ENCODE measurements at places on chromosomes 3 and 15.

DNA sequence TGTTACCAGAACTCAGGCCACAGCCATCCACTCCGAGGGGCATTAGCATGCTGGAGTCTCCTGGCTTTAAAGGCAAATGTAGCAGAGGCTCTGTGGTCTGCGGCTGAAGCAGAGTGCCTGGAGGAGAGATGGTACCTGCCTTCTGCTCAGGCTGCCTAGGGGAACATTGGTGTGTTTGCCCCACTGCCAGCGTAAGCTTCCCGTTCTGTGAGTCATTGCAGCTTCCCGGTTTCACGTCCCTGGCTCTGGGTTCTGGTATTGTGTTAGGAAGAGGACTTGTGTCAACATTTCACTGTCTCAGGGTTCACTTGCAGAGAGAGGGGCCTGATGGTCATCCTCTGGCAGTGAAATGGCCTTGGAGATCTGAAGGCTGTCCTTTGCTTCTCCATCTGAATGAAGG is 1.8 kb downstream of the GASK1A start:
- DNase-seq = peak; percentile 29

GRCh38 chr3:46280105-46280797 is 38.0 kb downstream of the CCR3 start:
- no peak for DNase-seq

GRCh38 chr3:170768334-170768801 is 101.6 kb downstream of the RPL22L1 start:
- DNase-seq = no peak

- no peak for DNase-seq
Observed at GRCh38 chr3:42804831-42805132, 492 bp upstream of the HIGD1A start.

DNA sequence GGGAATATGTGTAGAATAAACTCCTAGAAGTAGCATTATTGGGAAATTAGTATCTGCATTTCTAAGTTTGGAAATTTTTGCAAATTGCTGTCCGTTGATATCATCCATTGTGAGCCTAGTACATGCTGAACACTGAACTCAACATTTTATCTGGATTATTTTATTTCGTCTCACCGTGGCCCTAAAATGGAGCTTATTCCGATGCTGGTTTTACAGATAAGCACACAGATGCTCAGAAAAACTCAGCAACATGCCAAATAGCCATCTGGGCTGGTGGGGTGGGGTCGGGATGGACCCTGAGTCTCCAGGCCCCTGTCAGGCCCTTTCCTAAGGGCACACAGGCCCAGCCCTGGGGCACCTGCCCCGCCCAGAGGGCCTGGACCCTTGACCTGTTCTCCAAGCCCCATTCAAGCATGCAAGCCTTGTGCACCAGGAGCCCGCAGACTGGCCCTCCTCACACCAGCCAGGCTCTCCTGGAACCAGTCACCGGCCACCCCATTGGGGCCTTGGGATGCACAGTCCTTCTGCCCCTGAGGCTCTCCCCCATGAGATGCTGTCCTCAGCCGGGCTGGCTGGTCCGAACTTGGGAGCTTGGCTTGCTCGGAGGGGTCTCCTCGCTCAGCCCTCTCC is 20.7 kb upstream of the KLF13 start:
- DNase-seq = no peak

- DNase-seq = no peak
Observed at GRCh38 chr3:56200251-56200650, 268.0 kb downstream of the ERC2 start.

GRCh38 chr3:49166752-49167556 is 823 bp upstream of the CCDC71 start:
- DNase-seq = no peak

GRCh38 chr15:88623061-88623460 is 1.9 kb downstream of the AEN start:
- no peak for DNase-seq

DNA sequence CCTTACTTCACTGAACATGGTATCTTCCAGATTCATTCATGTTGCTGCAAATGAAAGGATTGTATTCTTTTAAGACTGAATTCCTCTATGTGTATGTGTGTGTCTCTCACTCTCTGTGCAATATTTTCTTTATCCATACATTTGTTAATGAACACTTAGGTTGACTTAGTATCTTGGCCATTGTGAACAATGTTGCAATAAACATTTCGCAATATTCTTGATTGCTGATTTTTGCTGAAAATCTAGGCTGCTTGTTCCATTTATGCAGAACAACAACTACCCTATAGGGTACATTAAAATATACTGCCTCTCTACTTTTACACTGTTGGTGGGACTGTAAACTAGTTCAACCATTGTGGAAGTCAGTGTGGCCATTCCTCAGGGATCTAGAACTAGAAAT is 732.4 kb downstream of the CADM2 start:
- no peak for DNase-seq

GRCh38 chr3:117400303-117400702 is 690.7 kb downstream of the TUSC7 start:
- DNase-seq = no peak

DNA sequence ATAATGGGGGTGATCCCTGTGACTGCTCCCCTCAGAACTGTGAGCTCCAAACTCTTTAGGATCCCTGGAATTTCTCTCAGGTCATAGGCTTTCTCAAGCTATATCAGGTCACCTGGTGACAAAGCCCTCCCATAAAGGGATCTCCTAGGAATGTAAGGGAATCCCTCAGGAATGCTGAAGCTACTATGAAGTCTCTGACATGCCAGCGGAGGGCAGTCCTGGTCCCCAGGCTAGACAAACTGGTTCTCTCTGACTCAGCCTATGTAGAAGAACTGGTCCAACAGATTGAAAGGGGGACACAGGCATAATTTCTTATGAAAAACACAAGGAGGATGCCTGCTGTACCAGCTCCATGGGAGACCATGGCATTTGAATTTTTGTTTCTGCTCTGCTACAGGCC is 6.7 kb downstream of the LPCAT4 start:
- DNase-seq = no peak

- no peak for DNase-seq
Observed at GRCh38 chr15:86690566-86690965, 610.9 kb downstream of the AGBL1 start.

DNA sequence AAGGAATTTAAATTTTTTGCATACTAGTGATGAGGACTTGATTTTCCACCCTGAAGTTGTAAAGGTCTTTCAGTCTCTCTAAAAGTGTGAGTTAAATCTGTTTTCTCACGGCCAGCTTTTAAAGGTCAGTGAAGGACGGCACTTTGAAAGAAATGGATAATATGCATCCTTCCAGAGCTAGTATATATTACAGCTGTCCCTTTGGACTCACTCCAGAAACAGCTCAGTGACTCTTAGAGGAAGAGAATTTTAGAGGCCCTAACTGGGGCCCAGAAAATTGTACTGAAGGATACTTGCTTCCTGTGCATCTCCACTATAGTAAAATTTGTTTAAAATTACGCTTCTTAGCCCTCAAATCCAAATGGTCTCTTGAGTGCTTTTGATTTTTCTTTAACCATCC is 41.6 kb downstream of the PIK3CA start:
- DNase-seq = no peak

DNA sequence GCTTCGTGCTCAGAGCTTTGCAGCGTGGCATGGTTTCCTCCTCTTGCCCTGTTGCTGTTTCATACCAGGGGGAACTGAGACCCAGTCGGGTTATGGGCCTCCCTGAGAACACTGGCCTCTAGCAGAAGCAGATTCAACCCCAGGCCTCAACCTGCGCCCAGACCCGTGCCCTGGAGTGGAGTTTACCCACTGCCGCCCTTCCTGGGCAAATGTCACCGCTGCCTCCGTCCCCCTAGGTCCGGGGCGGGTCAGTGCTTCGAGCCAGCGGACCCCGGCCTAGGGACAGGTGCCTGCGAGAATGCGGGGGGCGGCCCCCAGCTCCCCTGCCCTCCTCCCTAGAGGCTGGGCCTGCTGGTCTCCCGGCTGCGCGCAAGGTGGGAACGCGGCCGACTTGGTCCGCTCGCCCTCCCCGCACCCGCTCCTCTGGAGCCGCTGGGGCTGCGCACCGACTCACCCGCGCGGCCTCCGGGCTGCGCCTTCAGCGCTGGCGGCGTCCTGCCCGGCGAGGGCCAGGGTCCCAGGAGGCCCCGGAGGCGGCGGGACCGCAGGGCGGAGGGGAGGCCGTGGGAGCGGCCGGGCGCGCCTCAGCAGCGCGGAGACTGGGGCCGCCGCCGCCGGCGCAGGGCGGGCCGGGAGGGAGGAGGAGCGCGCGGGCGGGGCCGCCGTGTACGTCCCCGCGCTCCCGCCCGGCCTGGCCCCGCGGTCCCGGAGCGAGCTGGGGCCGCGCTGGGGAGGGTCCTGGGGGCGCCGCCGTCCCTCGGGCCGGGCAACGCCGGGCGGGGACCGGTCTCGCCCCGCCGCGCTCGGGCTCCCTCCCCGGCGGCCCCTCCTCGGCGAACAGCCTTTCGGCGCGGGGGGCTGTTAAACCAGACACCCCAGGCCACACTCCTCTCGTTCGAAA is at the start of gene PIGZ:
Gene PIGZ, minus strand, starts transcription at position 601 of the 901 bp plus-strand sequence. CDS start 16,802 bp downstream, outside the sequence.
- no peak for DNase-seq

GRCh38 chr15:25900901-25901300 is 37.8 kb upstream of the ATP10A start:
- no peak for DNase-seq

GRCh38 chr3:51691949-51692348 is 14.9 kb upstream of the GRM2 start:
- no peak for DNase-seq

- no peak for DNase-seq
Observed at GRCh38 chr3:21750080-21750696, 822 bp downstream of the ZNF385D start.

- no peak for DNase-seq
Observed at GRCh38 chr3:119245778-119246177, 5.1 kb upstream of the B4GALT4 start.

DNA sequence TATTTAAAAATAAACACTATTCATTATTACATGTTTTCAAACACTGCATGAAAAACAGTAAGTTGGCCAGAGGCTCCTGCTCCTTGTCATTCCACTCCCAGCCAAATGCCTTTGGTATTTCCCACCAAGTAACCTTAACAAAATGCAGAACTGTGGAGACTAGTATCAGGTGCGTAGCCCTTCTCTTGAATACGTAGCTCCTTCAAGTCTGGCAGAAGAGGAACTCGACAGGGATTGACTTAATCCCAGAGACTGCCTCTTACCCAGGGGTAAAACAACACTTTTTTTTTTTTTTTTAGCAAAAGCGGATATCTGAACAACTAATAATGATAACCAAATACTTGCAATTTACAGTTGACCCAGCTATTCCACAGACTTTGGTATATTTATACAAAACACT is 738 bp downstream of the COMMD2 start:
- no peak for DNase-seq

DNA sequence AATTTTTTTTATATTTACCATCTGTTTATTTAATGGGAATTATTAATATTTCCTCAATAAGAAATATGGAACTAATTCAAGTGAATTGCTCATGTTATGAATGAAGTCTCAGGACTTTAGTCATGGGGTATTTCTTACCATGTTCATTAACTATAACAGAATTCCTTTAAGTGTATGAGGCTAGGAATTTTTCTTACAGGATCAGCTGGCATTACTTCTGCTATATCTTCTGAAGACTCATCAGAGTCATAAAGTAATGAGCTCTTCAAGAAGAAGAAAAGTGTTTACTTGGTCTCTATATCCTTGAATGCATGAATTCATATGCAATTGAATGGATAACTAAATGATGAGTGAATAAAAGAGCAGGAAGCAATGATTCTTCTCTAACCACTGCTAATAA is 486.8 kb upstream of the THBS1 start:
- no peak for DNase-seq

DNA sequence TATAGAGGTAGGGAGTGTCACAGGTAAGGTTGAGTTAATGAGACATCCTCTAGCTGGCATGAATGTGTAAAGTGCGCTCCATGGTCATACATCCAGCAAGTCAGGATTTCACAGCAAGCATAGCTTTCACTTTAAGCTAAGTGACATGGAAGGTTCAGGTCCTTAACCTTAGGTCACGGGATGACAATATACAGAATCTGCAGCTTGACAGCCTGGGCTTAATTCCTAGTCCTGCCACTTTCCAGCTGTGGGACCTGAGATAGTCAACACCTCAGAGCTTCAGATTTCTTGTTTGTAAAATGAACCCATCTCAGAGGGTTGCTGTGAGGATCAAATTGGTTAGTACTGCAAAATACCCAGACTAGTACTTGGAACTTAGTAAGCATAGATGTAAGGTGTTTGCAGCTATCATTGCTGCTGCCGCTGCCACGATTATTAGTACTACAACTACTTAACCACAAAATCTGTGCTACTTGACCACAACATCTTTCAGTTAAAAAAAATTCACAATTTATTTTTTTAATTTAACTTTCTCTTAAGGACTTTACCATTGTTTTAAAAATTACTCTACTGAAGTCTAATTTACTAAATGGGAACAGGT is 890.1 kb upstream of the CFAP20DC start:
- DNase-seq = no peak

DNA sequence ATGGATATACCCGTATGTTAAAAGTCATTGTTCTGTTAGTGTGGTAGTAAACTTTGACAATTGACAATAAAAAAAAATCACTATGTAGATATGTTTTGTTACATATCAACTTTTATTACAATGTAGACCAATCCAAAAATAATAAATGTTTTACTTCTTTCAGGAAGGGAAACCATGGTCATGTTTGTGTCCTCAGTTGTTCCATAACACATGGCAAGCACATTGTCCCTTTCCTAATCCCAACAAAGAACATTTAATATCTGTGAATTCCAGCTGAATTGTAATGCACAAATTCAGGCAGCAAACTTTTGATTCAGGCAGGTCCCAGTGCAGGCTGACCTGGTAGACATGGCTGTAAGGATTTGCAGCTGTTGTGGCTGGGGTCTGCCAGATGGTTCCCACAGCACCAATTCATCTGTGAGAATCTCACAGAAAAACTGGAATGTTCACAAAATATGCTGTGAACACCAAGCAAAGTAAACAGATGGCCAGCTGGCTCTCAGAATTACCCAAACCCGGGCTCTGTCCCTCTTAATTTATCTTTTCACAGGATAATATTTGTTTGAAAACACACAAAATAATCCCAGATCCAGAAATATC is 1.9 kb upstream of the SPG21 start:
- DNase-seq = no peak

GRCh38 chr15:62444104-62445022 is 279.3 kb upstream of the C2CD4B start:
- no peak for DNase-seq

GRCh38 chr15:98803228-98804056 is 155.1 kb downstream of the IGF1R start:
- no peak for DNase-seq

GRCh38 chr3:100333970-100334487 is 528 bp upstream of the NIT2 start:
- DNase-seq = peak; percentile 24

DNA sequence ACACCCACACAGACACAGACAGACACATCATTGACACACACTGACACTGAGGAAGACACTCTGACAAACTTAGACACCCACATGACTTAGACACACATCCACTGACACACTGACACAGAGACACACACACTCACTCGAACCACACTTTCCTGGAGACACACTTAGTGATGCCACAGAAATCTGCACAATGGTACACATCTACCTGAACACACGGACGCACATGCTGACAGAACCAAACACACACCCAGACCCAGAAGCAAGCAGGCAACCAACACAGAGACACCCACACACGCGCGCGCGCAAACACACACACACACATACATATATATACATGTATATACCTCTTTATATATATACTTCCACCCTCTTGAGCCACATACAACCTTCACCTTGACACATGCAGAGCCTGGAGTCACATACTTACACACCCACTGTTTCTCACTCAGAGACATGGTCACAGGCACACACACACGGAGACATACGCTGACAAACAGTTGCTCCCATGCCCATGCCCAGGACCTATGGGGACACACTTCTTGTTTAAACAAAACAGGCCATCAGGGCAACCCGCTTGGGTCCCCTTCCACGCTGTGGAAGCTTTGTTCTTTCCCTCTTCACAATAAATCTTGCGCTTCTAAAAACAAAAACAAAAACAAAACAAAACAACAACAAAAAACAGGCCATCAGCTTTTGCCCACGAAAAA is 913 bp upstream of the SCN5A start:
- no peak for DNase-seq
